Left renal pelvis (tissue), 4 donors: ENCODE measurements at places on chromosomes 13 and 19. TPM values are rescaled to one million over a fixed set of nuclear protein-coding genes. Genes with fewer than 3 reads are reported as not detected.

USHBP1 gene
- polyA plus RNA-seq = 9.0 TPM

ICAM5 gene
- 0.24 TPM for polyA plus RNA-seq

- DNase-seq = no peak
Measured at GRCh38 chr19:17235300-17235970, 9.4 kb downstream of the OCEL1 start.

DNA sequence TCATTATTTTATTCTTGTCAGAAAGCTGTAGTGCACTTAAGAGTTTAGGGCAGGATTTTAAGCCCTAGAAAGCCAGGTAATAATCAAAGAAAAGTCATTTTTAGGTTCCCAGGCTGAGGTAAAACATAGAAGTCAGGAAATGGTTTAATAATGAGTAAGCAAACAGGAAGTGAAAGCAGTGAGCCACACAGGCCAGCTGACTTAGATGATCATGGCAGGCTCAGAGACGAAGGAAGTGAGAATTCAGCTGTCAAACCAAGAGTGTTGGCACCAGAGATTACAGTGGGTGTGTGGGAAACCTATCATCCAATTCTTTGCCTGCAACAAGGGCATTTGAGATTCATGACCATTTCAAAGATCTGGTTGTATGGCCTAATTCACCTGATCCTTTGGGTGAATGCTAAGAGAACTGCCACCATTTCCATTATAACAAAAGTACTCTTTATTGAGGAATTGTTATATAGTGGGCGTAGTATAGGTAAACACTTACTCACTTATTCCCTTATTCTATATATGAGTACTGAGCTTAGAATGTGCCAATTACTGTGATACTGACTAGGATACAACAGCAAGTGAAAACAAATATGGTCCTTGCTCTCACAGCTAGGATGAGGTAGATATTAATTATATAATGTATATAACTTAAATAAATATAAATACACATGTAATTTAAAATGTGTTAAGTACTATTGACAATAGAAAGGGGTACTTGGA lies 103.7 kb upstream of the EDNRB start:
- no peak for DNase-seq

- no peak for DNase-seq
Measured at GRCh38 chr13:69288026-69288425, 819.6 kb upstream of the ATXN8OS start.
